ENCODE measurements at places on chromosomes 5 and 9. TPM values are rescaled to one million over a fixed set of nuclear protein-coding genes. Genes with fewer than 3 reads are reported as not detected.

SLC34A1 gene
- not detected for total RNA-seq

ZNF608 gene
- total RNA-seq = 44.4 TPM

CARTPT gene
- not detected for total RNA-seq

GRCh38 chr5:106894964-106895363, 775.8 kb downstream of the EFNA5 start:
- no peak for DNase-seq

GRCh38 chr9:133770076-133770777, 32.1 kb upstream of the SARDH start:
- DNase-seq = peak; percentile 8

- DNase-seq = no peak
Measured at GRCh38 chr5:151627650-151628049, 36.5 kb upstream of the FAT2 start.

DNA sequence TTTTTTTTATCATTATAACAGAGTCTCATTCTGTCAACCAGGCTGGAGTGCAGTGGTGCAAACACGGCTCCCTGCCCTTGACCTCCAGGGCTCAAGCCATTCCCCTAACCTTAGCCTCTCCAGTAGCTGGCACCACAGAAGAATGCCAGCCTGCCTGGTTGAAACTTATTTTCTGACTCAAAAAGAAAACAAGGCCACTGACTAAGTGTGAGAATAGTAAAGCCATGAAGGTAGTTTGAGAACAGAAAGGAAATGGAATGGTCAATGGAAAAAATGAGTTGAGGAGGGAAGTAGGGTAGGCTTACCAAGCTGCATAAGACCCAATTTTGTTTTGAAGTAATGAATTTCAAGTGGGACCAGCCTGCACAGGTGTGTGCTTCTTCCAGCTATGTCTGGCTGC, 82.8 kb upstream of the RORB start:
- no peak for DNase-seq

DNA sequence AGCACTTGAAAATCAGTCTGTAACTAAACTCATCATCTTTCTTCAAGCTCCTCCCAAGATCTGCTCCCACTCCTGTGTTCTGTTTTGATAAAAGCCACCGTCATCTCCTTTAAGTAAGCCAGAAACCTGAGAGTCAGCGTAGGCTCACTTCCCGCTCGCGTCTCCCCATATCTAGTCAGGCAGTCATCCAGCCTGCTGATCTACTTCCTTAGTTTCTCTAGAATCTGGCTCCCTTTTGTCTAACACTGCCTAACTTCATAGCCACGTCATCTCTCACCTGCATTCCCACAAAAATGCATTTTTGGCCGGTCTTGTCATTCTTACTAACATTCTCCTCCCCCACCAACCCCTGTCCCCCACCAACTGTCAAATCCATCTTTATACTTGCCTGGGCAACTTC, 3.0 kb upstream of the TJP2 start:
- no peak for DNase-seq

GNA14 gene
- 21.0 TPM for total RNA-seq

DNA sequence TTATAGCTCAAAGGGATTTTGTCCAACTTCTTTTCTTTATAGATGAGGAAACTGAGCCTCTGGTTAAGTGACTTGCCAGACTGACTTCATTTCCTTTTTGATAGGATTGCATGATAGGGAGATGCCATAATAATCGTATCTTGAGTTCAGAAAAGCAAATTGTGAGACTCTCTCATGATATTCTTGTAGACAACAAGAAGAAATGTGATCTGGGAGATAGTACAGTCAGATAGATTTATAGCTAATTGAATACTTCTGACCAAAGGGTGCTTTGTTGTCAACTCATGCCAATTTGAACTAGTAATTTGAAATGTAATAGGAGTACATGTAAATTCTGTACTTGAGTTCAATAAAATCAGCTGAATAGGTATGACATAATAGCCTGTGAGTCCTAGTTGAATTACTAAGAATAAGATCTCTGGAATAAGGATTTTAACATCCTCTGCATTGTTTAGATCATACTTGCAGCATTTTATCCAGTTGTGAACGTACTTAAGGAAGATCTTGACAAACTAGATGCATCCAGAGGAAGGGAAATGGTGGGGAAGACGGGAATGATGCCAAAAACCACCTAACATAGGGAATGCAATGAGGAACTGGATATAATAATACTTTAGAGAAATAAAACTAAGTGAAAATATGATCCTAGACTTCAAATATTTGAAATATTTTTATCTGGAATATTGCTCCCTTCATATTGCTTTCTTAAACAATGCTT, 25.5 kb downstream of the CWC27 start:
- DNase-seq = no peak

FAM200C gene
- total RNA-seq = 5.4 TPM

DNA sequence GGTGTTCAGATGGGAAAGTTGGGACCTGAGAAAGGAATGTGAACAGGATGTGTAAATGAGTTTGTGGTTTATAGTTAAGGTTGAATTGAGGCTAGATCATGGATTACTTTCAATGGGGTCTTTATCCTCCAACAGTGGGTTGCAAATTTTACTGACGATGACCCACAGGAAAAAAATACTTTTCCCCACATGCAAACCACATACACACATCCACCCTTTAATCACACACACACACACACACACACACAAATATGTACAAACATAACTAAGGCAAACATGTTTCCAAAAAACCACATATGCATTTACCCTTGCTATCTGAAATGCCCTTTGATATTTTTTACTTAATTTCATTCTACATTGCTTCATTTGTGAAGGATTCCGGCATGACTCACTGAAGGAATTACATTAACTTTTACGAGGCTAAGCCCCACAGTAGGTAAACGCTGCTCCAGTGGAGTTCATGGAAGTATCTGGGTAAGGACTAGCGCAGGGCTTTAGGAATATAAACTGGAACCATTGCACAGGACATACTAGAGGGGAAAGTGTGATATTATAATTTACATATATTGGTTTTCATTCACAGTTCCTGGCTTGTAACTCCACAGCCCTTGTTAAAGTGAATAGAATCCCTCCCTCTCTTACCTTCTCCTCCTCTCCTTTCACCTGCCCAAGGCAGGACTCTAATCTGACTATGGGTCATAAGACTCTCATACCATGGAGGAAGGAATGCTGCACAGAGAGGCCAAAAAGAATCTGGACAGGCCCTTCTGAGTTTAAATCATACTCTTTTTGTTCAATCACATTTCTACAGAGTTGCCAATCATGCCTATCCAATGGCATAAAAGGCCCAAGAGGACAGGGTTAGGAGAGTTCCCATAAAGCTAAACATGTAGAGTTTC, 8.5 kb upstream of the SPEF2 start:
- DNase-seq = no peak

GRCh38 chr9:5719100-5719926, 90.4 kb downstream of the RIC1 start:
- DNase-seq = no peak

DNA sequence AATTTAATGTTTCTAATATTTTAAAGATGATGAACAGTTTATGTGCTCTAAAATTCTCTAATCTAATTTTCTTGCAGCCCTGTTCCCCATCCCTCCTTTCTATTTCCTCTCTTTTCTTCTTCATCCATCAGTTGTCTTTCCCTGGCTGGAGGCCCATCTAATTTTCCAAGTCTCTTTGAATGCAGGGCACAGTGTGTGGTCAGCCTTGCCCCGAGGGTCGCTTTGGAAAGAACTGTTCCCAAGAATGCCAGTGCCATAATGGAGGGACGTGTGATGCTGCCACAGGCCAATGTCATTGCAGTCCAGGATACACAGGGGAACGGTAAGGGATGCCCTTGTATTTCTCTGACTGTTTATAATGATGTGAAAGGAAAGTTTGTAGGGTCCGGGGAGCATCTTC, 111.8 kb downstream of the MEGF10 start:
- no peak for DNase-seq

PAEP gene
- total RNA-seq = not detected

GRCh38 chr9:33105959-33106358, 29.5 kb upstream of the SMU1 start:
- no peak for DNase-seq

All from WTC11 (cell line).